ENCODE measurements at places on chromosomes 1 and 21. TPM values are rescaled to one million over a fixed set of nuclear protein-coding genes. Genes with fewer than 3 reads are reported as not detected.
A peak's percentile ranks its signal among the peaks of the same experiment; 100 is the strongest.

- no peak for DNase-seq
These were observed 5.1 kb upstream of the DESI2 start for GRCh38 chr1:244647819-244648218.

DNA sequence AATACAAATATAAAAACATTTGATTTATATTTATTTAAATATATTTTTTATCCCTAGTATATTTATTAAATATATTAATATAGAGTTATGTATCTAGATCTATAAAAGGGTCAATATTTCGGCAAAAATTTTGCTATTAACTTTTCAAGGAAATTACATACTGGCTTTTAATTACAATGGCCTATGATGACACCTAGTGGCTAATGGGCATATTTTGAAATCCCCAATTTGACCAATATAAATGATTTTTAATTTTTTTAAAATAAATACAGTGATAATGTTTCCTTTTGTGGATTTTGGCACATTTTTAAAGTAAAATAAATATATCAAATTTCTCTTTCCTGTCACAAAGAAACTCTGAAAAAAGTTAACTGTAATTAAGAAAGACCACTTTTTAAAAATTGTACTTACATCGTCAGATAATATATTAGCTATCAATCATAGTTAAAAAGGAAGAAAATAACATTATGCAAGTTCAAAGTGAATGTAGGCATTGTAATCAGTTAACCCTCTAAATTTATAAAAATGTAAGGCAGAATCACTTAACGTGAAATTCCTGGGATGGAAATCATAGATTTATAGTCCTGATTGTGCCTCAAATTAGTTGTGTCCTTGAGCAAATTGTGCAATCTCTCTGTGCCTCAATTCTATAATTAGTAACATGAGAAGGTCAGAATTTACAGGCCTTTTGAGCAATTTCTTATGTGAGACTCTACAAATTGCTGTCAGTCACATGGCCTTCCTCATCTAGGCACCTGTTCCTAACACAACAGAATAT is 25.6 kb upstream of the RGS13 start:
- DNase-seq: no peak

GRCh38 chr1:184366997-184367396 is 19.8 kb upstream of the C1orf21 start:
- no peak for DNase-seq

GRCh38 chr1:57277681-57278080 is 146.2 kb downstream of the DAB1 start:
- no peak for DNase-seq

GRCh38 chr1:70083519-70083918 is 121.9 kb downstream of the LRRC40 start:
- DNase-seq: no peak

DNA sequence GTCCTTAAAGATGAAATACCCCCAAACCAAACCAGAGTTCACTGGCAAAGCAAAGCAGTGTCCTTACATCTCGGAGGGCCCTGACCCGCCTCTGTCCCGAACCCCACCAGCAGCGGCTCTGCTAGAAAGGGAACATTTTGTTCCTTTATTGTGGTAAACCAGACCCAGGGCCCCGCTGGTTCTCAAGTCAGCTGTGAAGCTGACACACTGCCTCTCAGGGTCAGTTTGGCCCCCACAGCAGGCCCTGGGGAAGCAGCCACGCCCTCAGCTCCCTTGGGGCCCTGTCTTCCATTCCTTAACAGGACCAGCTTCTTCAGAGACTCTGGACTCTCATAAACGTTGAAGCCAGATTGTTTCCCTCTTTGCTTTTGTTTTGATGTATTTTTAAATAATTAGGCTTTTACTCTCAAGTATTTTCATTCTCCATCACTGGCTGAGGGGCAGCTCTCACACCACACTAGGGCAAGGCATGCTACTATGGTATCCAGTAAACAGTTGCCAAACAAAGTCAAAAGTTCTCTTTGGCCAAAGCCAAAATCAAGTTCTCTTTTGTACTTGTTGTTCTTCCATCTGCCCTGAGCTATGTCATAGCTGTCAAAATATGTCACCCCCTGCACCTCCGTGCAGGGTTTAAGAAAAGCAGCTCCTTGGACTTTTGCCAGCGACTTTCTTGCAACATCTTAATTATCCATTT is 61.1 kb upstream of the ANGPTL1 start:
- DNase-seq: no peak

DNA sequence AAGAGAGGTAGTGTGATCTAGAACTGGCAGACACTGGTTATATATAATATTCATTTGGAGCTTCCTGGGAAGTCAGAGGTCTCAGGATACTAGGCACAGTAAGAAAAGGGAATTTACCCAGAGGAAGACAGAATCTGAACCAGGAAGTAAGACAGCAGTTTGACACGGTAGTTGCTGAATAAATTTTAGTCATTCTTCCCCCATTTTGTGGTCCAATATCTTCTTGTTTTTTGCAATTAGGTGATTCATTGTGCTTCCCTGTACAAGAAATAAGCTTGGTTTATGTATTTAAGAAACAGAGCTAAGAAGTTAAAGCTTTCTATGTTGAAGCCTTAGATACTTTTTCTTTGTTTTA is 1.3 kb downstream of the TMEM167B start:
- DNase-seq: no peak

DNA sequence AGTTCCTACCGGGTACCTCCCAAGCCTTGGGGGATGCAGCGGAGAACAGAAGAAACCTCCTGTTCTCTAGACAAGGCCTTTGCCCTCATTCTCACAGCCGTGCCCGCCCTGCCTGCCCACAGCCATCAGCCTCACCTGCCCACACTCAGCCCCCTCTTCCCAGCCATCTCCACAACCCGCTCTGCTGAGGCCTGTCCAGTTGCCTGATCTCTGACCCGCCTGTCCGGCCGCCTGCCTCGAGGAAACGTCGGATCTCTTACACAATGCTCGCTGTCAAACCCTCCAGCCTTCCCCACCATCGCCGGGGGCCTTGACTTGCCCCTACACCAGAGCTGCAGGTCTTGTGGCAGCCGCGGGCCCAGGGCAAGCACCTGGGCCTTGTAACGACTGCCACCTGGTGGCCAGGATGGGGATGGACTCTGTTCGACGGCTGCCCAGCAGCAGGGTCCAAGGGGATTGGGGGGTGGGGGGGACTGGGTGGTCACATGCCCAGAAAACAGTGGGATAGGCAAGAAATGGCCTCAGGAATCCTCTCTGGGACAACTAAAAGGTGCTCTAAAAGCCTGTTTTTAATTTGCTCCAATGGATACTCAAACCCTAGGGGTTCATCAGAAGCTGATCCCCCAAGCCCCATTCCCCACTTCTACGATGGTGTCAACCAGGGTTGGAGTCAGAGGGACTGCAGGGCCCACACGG is 31.0 kb downstream of the SLC45A1 start:
- DNase-seq: peak; percentile 84

GRCh38 chr1:32696041-32696440 is 6.5 kb downstream of the SYNC start:
- DNase-seq: no peak

The HTR6 gene
- not detected for total RNA-seq

The KLHDC7A gene
- 0.53 TPM for total RNA-seq

The RNU1-3 gene
- under 0.01 TPM for total RNA-seq

The CD164L2 gene
- total RNA-seq: 1.6 TPM

The OR14C36 gene
- not detected for total RNA-seq

The CYP2J2 gene
- total RNA-seq: 0.19 TPM

The KCNK1 gene
- total RNA-seq: 0.11 TPM

The LCE2C gene
- not detected for total RNA-seq

The CITED4 gene
- total RNA-seq: 0.77 TPM

All from neural progenitor cell (in vitro differentiated cells).